ENCODE measurements at places on chromosomes 3 and 15.

- peak; percentile 85 for DNase-seq
Observed at GRCh38 chr3:48609088-48610005, at the start of gene UQCRC1. Gene UQCRC1 (minus strand): TSS chr3:48609646. CDS start chr3:48609620, 26 bp downstream.

GRCh38 chr15:40511093-40511471, 40.3 kb downstream of the CHST14 start:
- no peak for DNase-seq

DNA sequence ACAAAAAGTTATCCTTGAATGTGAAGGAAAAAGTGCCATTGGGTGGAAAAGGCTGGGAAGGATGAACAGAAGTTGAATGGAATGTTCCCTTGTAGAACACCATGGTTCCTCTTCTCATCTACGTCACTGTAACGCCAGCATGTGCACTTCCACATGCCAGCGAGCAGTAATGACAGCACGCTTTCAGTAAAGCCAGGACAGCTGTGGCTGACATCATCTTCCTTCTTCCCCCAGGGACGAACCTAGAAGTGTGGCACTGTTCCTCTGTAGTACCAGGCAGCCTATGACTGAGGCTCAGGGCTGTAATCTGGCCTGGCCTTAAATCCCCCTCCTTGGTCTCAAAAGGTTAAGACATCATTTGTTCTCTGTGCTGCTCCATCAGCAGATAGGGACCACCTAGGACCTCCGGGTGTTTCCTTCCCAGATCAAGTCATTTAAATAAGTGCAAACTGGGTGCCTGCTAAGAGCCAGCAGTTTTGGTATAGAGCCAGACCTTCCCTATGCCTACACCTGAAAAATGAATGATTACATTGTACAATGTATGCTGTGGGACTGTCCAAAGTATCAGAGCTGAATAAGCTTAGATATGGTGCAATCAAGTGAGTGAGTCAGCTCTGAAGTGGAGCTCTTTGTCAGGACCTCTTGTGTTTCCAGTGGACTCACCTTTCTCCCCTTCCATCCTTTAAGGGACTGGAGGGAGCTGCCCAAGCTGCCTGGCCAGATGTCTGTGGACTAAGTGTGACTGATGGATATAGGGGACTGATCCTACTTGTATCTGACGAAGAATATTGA, 5.6 kb upstream of the SRPRB start:
- no peak for DNase-seq

DNA sequence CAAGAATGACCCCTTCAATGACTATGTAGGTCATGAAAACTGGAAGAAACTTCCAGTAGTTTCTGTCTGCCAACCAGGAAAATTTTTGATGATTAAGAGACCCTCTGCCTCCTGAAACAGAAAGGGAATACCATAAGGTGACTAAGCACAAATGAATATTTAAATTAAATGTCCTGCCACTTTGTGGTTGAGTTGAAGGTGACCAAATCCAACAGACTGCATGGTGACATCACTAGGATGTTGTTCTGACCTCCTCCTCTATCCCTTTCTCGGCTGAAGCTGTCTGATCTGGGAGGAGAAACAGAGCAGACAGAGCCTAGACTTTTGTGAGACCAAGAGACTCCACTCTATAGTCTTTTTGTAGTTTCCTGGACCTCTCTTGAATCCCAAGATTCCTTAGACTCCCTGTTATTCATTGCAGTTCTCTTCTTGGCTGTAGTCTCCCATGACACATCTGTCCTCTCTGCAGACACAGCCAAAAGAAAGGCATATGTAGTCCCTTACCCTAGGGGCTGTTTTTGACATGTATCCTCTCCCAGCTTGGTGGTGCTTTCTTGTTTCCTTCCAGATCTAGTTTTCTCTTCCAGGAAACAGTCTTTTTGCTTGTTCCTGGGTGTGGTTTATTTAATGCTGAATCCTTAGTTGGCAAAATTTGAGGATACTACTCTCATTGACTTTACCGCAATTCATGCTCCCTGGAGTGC, 55.2 kb upstream of the UBE3A start:
- no peak for DNase-seq

DNA sequence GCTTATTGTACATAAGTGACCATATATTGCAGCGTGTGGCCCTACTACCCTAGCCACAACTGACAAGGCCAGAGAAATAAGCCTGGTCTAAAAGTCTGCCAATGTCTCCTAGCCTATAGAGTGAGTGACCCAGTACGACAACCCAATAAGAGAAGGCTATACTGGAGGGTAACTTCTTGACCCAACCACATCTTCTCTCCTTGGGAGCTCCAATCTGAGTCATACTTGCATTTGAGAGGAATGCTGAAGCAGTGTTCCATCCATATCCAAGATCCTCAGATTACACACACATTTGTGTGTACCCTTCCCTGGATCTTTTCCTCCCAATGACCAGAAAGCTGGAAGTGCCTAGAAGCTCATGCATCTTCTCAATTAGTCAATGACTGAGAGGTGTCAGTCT, 11.3 kb upstream of the STT3B start:
- DNase-seq = no peak

DNA sequence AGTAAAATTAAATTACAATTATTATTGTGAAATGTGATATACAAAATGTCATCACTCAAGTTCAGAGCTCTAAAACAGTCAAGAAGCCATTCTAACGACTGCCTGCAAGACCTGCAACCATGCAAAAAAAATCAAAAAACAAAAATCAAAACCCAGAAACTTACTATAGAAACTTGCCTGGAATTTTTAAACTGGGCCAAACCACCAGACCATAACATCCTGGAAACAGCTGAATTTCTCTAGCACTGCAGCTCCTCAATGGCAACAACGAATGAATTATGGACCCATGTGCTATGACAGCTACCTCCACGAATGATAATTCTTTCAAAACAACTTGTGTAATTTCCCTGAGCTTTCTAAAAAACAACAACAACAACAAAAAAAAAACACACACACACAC, 130.0 kb upstream of the KCNMB2 start:
- DNase-seq = peak; percentile 86

- DNase-seq = no peak
Observed at GRCh38 chr3:178669758-178670157, 133.5 kb downstream of the KCNMB2 start.

Measured in astrocyte of the cerebellum (primary cell).